ENCODE measurements at places on chromosomes 16 and 17.

DNA sequence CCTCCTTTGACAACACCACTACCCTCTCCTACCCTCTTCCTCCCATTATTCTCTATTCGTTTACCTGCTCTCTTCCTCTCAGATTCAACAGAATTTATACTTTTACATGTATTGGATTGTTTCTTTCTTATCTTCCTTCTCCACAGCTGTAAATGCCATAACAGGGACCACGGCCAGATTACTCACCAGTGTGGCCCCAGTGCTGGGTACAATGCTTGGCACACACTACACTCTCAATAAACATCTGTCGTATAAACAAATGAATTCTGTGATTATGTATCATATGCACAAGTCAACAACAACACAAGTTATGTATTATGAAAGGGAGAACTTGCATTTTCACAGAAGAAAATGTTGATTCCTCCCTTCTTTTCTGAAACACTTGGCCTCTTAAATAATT, 20.0 kb downstream of the AARSD1 start:
- DNase-seq: no peak

DNA sequence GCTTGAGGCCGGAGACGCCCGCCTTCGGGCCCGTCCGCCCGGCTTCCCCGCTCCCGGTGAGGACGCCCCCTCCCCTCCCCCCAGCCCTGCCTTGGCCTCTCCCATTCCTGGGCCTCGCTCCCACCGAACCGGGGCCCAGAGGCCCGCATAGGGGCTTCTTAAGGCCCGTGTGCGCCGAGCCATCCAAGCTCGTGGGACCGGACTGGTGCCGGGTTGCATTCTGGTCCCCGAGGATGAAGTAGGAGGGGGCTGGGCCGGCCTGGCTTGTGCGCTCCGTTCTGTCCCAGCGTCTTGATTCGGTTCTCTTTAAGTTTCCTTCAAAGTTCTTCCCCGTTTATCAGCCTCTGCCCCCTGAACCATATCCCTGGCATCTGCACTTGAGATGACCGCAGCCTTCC, 488 bp downstream of the SENP3 start:
- no peak for DNase-seq

GRCh38 chr16:2343211-2343610, 2.7 kb upstream of the ABCA3 start:
- DNase-seq: no peak

DNA sequence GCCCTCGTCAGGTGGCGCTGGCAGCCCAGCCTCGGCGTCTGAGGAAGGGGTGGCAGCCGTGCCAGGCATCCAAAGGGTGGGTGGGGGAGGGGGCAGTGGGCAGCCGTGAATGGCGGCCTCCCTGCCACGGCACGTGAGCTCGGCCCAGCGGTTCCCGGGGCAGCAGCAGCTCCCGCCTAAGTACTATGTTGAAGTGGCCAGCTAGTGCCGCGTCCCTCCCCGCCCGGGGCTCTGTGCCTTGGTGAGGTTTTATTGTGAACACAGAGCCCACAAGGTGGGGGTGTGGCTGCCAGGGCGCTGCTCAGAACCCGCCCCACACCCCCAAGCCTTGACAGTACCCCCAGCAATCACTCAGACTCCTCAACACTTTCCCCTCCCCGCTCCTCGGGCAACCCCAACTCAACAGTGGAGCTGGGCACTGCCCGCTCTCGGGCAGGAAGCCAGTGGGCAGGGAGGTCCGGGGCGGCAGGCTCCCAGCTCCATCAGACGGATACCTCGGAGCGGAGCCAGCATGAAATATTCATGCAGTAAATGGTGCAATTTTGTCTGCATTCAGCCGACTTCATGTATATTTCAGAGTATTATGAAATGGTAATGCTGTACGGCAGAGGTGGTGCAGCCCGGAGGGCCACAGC, 80.4 kb downstream of the ENGASE start:
- DNase-seq: no peak

GRCh38 chr16:53433930-53434376, 318 bp upstream of the RBL2 start:
- DNase-seq: no peak

DNA sequence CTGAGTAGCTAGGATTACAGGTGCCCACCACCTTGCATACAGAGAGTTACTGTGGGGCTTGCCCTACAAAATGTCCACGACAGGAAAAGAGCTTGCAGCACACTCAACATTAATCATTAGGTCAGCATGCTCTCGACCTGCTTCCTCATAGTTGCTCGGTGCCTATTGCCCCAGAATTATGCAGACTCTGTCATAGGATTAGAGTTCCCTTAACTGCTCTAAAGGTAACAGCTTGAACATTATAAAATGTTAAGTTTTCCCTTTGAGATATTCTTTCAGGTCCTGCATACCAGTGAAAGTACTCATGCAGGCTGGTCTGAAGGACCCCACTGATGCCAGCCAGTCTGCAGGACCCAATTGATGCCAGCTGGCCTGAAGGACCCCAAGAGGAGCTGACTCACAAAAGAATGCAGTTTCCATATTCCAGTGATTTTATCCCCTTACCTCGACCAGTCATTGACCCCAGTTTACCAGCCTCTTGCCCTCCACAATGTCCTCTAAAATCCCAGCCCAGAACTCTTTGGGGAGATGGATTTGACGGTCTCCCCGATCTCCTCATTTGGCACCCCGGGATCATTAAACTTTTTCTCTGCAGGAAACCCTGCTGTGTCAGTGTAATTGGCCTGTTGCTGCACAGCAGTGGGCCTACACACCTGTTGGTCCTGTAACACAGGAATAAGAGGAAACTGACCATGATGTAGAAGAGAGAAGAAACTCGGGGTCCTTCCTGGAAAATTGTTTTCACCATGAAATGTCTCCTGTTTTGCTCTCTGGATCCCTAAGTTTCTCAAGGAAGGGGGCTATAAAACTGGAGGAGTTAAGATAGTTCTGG, 10.6 kb downstream of the ICAM2 start:
- no peak for DNase-seq

DNA sequence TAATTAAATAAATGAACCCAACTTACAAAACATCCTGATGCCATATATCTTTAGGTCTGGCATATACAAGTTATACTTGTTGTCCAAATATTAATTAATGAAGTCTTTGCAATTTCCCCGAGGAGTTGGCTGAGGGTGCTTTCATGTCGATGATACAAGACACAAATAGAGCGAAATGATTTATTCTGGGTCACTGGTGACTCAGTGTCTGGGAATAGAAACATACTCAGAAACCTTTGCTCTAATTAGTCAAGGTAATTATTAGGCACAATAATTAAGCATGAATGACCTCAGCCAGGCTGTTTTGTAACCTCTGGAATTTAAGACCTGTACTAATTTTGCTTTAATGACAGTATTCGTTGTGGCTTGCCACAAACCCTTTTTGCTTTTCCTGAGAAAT, 37.0 kb upstream of the HAPSTR1 start:
- DNase-seq: no peak

DNA sequence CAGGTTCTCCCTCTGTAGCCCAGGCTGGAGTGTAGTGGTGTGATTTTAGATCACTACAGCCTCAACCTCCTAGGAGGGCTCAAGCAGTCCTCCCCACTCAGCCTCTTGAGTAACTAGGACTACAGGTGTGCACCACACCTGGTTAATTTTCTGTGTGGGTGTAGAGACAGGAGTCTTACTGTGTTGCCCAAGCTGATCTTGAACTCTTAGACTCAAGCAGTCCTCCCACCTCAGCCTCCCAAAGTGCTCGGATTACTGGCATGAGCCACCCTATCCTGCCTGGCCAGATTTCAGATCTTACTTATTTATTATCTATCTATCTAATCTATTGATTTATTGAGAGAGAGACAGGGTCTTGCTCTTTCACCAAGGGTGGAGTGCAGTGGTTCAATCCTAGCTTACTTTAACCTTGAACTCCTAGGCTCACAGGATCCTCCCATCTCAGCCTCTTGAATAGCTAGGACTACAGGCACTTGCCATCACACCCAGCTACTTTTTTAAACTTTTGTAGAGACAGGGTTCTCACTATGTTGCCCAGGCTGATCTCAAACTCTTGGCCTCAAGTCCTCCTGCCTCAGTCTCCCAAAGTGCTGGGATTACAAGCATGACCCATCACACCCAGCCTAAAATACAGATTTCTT, 61.8 kb downstream of the TUBD1 start:
- DNase-seq: no peak

DNA sequence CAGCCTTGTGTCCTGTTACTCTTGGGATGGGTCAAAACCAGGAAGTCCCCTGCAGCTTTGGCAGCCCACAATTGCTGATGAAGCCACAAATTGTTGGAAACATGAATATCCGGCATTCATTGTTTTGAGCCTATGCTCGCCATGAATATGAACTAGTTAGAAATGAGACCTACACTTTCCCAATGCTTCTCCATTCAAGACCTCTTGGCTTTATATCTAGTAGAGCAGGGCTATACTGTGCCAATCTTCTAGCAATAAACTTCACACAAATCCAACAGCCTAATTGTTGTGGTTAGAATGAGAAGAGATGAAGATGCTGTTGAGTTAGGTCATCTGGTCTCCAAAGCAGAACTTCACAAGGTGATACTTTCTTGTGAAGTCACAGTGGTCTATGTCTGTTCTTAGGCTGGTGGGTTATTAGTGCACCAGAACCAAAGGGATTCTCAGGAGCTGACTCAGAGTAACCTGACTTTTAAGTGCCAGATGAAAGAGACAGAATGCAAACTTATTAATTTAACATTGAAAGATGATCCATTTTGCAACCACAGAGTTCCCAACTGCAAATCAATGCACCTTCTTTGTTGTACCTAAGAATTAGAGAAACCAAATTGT, 13.7 kb upstream of the KRT23 start:
- no peak for DNase-seq

GRCh38 chr17:79621151-79621943, 10.5 kb upstream of the RBFOX3 start:
- DNase-seq: no peak

All from activated CD8-positive, alpha-beta memory T cell treated with anti-CD3 and anti-CD28 coated beads for 4 hours (primary cell).